ENCODE measurements at places on chromosomes 3 and 15.

- no peak for DNase-seq
Measured at GRCh38 chr3:170621256-170621655, 35.4 kb upstream of the SLC7A14 start.

DNA sequence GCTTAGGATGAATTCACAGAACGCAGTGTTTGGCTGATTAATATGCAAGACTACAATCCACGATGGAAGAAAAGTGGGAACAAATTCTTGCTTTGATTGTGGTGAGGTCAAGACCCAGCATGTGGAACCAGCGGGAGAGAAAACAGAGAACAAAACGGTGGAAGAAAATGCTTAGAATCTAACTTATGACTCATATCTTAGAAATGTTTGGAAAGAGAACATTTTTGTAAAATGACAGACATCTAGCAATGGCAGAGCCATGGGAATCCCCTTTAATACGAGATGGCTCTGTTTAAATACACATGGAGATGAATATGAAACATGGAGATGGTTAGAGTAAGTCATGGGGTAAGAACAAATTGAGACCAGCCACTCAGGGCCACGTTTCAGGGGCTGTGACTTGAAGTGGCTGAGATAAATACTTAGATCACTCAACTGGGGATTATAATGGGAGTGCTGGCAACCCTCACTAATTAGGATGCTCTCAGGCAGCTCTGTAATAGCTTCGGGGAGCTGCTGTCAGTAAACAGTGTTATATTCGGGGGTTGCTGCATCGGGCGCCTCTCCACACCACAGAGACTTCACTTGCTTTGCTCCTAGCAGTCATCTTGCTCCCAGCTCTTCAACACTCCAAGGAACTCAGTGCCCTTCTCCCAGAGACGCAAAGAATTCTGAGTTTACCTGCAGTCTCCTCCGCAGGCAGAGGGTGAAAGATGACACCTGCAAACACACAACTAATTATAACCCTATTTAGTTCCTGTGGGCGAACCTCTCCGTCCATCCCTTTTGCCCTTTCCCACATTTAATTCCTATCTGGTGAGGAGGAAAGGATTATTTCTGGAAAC, 68.0 kb upstream of the ONECUT1 start:
- DNase-seq: no peak

DNA sequence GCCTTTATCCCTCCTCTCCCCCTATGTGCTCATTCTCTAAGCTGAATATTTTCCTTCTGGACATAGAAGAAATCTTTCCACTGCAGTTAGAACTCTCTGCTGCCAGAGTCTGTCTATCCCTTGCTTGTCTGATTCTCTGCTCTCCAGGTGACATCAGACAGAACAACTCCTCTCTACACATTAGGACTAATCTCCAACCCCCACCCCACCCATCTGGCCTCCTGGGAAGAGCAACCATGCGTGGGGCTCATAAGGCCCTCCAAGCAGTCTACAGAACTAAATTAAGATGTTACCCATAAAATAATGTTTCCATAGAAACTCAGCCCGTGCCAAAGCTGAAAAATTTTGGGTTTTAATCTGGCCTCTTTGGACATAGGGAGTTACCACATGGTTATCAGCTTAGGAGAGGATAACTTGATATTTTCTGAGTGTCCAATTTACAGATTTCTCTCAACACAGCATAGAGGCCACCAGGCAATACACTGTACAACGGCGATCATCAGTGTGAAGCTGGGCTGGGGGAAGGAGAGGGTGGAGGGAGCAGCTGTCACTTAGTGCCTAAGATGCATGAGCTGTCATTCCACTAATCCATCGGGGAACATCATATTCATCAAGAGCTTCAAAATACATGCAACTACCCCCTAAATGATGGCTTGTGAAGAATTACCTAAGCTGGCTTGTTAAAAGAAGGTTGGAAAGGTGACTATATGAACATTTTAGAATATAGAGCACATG, 199.4 kb downstream of the CLSTN2 start:
- DNase-seq: no peak

DNA sequence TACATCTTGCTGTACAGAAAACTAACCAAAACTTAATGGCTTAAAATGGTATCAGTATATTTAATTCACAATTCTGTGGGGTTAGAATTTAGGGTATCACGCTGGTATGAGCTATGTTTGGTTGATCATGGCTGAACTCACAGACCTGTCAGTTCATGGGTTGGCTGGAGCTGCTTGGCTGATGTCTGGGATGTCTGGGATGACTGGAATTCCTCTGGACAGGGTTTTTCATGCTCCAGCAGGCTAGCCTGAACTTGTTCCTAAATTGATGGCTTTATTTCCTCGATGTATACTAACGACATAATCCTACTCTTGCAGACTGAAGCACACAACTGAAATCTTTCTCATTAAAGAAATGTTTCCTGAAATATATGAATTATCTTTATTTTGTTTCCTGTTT, 338.9 kb upstream of the GBE1 start:
- no peak for DNase-seq

DNA sequence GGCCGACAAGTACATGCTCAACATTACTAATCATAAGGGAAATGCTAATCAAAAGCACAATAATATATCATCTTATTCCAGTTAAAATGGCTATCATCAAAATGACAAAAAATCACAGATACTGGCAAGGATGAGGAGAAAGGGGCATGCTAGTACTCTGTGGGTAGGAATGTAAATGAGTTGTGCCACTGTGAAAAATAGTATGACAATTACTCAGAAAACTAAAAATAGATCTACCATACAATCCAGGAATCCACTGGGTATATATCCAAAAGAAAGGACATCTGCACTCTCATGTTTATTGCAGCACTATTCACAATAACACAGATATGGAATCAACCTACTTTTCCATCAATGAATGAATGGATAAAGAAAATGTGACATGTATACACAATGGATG, 1256.5 kb downstream of the SI start:
- DNase-seq: no peak

- no peak for DNase-seq
Measured at GRCh38 chr15:62109982-62110851, 43.4 kb downstream of the C2CD4A start.

- DNase-seq: no peak
Measured at GRCh38 chr15:98069256-98069655, 108.8 kb downstream of the ARRDC4 start.

Measured in NCI-H1436 (cell line).